ENCODE measurements at places on chromosomes 5 and 9. TPM values are rescaled to one million over a fixed set of nuclear protein-coding genes. Genes with fewer than 3 reads are reported as not detected.

The SMIM33 gene
- polyA plus RNA-seq, result 0.31 TPM

The IL17B gene
- polyA plus RNA-seq, result not detected

The HSPA4 gene
- polyA plus RNA-seq, result 45.1 TPM

- DNase-seq, result no peak
Observed at GRCh38 chr5:72248410-72248981, 71.5 kb downstream of the MRPS27 start.

DNA sequence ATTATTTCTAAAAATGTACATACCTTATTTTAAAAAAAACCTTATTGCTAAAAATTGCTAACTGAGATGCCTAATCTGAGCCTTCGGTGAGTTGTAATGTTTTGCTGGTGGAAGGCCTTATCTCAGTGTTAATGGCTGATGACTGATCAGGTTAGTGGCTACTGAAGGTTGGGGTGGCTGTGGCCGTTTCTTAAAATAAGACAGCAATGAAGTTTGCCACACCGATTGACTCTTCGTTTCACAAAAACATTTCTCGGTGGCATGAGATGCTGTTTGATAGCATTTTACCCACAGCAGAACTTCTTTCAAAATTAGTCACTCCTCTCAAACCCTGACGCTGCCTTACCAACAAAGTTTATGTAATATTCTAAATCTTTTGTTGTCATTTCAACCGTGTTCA lies 14.7 kb downstream of the CENPK start:
- DNase-seq, result no peak

GRCh38 chr9:89171693-89172092 lies 6.9 kb downstream of the SHC3 start:
- DNase-seq, result no peak

- no peak for DNase-seq
Observed at GRCh38 chr9:120478208-120478607, 101.8 kb downstream of the CDK5RAP2 start.

DNA sequence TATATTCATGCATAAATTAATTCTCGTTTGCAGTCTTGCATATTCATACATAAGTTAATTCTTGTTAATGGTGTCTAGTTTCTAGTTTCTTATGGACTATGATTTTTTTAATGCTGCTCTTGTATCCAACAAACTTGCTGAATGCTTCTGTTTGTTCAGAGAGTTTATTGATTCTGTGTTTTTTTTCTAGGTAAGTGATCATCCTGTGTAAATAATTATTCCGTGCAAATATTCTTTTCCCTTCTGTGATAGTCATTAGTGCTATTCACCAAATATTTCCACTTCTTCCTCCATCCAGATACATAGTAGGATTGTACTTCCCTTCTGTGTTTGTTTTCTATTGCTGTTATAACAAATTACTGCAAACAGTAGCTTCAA lies 35.8 kb upstream of the SHISAL2B start:
- DNase-seq, result no peak

GRCh38 chr5:89930591-89931392 lies 478.8 kb downstream of the CETN3 start:
- no peak for DNase-seq

- DNase-seq, result no peak
Observed at GRCh38 chr9:89039104-89039465, 47.8 kb downstream of the S1PR3 start.

All from CD4-positive, alpha-beta memory T cell (primary cell).